Ascending aorta (tissue), 2 donors: ENCODE measurements at places on chromosomes 2 and 18. TPM values are rescaled to one million over a fixed set of nuclear protein-coding genes. Genes with fewer than 3 reads are reported as not detected.

- H3K27me3 ChIP-seq = no peaks in the 10 kb centered on the region
- no peaks in the 10 kb centered on the region for H3K36me3 ChIP-seq
- DNase-seq = no peak
- no peaks in the 10 kb centered on the region for H3K4me1 ChIP-seq
- no peak overlapping the region for H3K27ac ChIP-seq
Measured at GRCh38 chr2:82789851-82790205, 1669.3 kb downstream of the SUCLG1 start.

GRCh38 chr2:100986157-100986556 is 15.9 kb upstream of the RPL31 start:
- H3K27ac ChIP-seq = no peak overlapping the region
- H3K27me3 ChIP-seq = no peaks in the 10 kb centered on the region
- DNase-seq = peak; percentile 56
- H3K4me1 ChIP-seq = peaks cover 12% of the 10 kb centered on the region

The ZFP36L2 gene
- total RNA-seq = 148 TPM

DNA sequence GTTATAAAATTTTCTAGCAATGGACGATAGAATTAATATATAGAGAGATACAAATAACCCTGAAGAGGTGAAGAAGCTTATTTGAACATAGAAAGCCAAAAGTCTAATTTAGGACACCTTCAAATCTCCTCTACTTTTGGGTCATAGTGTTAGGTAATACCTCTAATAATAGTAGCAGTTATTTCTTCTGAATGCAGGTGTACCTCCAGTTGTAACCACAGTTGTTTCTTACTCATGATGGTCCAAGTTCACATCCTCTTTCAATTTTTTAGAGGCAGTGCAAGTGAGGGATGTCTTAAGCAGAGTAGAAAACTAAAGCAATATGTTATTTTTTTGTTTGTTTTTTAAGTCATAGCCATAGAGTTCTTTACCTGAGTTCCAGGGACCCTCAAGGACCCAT is 429.5 kb downstream of the CCDC85A start:
- no peaks in the 10 kb centered on the region for H3K36me3 ChIP-seq
- no peak for DNase-seq
- H3K4me3 ChIP-seq = no peak overlapping the region
- H3K27ac ChIP-seq = no peak overlapping the region

DNA sequence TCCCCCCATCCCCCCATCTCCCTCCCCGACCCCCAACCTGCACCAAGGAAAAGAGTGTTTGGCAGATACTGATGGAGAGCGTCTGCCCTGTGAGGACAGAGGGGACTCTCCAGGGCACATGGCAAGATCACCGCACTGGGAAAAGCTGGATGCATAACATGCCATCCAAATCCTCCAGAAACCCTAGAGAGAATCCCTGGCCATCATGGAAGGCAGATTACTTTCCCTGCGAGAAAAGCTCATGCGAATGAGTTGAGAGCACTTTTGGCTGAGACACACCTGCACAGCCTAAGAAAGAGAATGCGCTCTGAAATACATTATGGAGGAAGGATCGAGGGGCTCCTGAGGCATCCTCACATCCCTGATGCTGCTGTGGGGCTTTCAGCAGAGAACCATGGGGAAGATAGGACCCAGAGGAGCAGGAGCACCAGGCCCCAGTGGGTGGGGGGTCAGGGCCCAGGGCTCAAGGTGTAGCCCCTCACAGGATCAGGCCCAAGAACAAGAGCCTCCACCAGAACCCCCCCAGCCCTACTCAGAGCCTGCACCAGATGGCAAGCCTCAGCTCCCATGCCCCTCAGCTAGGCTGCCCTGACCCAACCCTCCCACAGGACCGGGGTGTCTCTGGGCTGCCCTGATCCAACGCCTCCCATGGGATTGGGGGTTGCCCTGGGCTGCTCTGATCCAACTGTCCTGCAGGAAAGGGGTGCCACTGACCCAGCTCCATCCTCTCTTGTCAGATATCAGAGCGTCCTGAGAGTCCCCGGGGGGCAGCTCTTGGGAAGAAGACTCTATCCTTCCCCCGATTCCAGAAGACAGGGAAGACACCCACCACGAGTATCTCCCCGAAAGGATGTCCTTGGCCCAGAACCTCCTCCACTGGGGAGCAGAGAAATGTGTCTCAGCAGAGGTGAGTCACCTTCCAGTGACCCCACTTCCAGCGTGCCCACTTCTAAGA is 153.4 kb downstream of the NDUFA10 start:
- no peak for DNase-seq
- no peaks in the 10 kb centered on the region for H3K4me1 ChIP-seq
- no peaks in the 10 kb centered on the region for H3K27me3 ChIP-seq
- no peak overlapping the region for H3K4me3 ChIP-seq

The TRIM43 gene
- not detected for total RNA-seq

The ST6GAL2 gene
- 55.5 TPM for total RNA-seq

DNA sequence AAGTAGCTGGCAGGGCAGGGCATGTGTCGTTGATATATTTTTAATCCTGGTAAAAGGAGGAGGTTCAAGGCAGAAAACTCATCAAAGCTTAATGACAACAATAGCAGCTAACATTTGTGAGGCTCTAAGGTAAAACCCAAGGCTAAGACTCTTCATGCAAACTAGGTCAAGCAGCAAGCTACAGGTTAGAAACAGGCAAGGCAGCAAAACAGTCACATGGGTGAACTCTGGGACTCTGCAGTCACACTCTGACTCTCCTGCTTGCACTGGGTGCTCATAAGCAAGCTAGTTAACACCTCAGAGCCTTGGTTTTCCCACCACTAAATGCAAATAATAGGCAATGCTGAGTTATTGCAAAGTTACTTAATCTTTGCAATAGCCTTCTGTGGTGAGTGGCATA is 7.9 kb downstream of the IL1RN start:
- H3K27ac ChIP-seq = no peak overlapping the region
- DNase-seq = no peak
- H3K4me3 ChIP-seq = no peak overlapping the region
- H3K4me1 ChIP-seq = no peaks in the 10 kb centered on the region
- H3K27me3 ChIP-seq = no peaks in the 10 kb centered on the region
- no peaks in the 10 kb centered on the region for H3K36me3 ChIP-seq

DNA sequence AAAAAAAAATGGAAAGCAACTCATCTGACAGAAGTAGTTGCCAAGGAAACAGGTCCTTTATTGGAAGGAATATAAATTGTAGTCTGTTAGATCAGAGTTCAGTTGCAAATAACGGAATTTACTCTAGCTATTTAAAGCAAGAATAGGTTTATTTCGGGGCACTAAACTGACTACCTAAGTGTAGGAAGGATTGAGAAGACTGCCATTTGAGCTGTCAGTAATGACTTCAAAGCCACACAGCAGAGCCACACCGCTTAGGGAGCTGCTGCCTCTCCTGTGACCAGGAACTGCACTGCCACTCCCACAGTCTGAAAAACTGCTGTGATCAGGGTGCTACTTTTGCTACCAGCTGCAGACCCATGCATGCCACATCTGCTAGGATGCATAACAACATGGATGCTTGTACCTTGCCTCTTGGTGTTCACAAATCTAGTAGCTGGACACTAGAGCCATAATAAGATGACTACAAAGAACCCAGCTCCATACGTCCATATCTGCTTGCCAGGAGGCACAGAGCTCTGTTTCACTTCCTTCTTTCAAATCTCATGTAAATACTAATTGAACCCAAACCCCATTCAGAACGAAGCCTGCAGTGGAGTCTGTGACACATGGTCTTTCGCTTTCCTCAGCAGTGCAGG is 2.2 kb downstream of the DSG2 start:
- no peaks in the 10 kb centered on the region for H3K36me3 ChIP-seq
- no peaks in the 10 kb centered on the region for H3K4me1 ChIP-seq
- no peak for DNase-seq

GRCh38 chr18:50158866-50159653 is 35.9 kb downstream of the MYO5B start:
- H3K4me3 ChIP-seq = no peak overlapping the region
- H3K27me3 ChIP-seq = no peaks in the 10 kb centered on the region
- DNase-seq = no peak
- H3K27ac ChIP-seq = no peak overlapping the region

DNA sequence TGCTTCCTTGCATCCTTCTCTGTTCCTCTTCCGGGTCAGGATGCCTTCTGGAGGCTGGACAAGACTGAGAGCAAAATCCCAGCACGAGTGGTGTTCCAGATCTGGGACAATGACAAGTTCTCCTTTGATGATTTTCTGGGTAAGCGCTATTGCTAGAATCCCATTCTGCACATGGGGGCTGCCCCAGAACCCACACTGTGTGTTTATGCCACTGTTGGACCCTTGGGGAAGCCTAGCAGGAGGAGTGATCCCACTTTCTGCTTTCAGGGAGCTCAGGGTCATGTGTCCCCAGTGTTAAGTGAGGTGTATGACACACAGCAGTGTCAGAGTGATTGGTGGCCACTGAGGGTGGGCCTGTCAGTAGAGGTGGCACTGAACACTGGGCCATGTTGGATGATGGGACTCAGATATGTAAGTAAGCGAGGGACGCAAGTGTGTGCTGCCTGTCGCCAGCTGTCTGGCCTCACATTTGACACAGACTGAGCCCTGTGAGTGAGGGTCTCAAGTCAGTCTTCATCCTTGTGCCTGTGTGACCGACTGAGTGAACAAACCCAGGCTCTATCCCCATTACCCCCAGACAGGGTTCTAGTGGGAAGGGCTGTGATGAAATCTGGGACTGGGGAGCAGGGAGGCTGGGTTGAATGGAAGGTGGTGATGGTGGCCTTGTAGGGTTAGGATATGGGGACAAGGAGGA is 220.9 kb downstream of the DYSF start:
- no peaks in the 10 kb centered on the region for H3K4me1 ChIP-seq
- H3K36me3 ChIP-seq = no peaks in the 10 kb centered on the region
- H3K27me3 ChIP-seq = no peaks in the 10 kb centered on the region

DNA sequence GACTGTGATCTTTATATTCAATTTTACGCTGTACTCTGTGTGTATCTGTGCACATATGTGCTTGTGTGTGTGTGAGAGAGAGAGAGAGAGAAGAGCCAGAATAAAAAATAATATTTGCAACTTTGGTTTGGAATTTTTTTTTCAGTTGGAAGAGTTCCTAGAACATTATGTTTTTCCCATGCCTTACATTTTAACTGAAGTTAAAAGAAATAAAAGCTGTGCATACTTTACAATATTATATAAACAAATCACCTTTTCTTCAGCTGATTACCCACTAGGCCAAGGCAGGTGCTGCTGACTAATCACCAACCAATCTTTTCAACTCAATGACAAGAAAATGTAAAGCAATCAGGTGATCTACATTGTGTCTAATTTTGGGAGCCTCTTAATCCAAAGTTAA is 366.3 kb downstream of the NYAP2 start:
- DNase-seq = no peak
- H3K27ac ChIP-seq = peak overlapping the region; percentile 58
- no peaks in the 10 kb centered on the region for H3K4me1 ChIP-seq
- no peaks in the 10 kb centered on the region for H3K36me3 ChIP-seq
- H3K4me3 ChIP-seq = no peak overlapping the region

DNA sequence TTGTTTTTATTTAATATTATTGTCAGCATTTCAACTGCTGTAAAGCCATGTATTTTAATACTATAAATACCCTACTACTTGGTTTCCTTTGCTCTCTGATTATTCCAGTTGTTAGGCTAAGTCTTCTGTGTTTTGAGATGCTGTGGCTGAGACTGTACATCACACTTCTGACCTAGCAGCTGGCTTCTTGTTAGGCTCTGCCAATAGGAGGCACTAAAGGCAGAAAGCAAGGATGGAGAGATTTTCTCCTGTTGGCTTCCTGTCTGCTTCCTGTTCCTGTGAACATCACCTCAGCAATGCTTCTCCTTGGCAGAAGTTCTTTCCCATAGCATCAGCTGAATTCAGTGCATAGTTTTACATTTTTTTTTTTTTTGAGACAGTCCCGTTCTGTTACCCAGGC is 68.3 kb upstream of the YPEL5 start:
- no peak for DNase-seq
- no peak overlapping the region for H3K4me3 ChIP-seq
- H3K27ac ChIP-seq = no peak overlapping the region
- H3K27me3 ChIP-seq = no peaks in the 10 kb centered on the region
- H3K4me1 ChIP-seq = no peaks in the 10 kb centered on the region

GRCh38 chr2:190947711-190948251 is 66.2 kb downstream of the STAT1 start:
- H3K4me3 ChIP-seq = no peak overlapping the region
- no peaks in the 10 kb centered on the region for H3K27me3 ChIP-seq
- H3K27ac ChIP-seq = peak overlapping the region; percentile 57
- H3K36me3 ChIP-seq = no peaks in the 10 kb centered on the region
- no peak for DNase-seq

DNA sequence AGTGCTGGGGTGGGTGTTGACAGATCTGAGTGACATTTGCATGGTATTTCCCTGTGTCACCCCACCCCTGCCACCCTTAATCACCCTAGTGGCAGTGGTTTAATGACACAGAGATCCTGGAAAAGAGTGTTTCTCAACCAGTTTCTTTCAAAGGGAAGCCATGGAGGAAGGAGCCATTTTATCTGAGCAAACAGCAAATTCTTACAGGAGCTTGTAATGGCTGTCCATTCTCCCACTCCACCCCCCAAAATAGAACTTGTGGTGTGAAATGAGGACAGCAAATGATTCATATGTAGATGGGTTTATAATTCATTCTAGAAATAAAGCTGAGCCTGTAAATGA is 51.5 kb downstream of the CDC42EP3 start:
- H3K27me3 ChIP-seq = no peaks in the 10 kb centered on the region
- peak overlapping the region; percentile 74 for H3K27ac ChIP-seq
- peaks cover 25% of the 10 kb centered on the region for H3K4me1 ChIP-seq
- no peak for DNase-seq

DNA sequence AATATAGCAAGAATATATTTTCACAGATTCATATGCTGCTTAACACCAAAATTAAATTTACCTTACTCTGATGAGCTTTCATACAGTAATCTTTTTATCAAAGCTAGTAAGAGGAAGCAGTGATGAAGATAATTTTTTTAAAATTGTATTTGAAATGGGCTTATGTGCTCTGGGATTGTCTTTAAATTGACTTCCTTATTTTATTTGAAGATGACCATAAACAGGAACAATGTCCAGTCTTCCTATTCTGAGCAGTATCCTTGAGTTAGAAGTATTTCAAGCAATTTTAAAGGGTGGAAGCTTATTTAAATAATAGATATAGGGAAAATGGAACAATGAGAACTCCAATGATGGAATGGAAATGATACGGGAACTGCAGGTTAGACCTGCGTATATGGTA is 211.6 kb downstream of the MCFD2 start:
- no peak overlapping the region for H3K27ac ChIP-seq
- no peaks in the 10 kb centered on the region for H3K27me3 ChIP-seq
- H3K4me3 ChIP-seq = no peak overlapping the region
- no peaks in the 10 kb centered on the region for H3K36me3 ChIP-seq

- no peak for DNase-seq
- H3K4me1 ChIP-seq = no peaks in the 10 kb centered on the region
- H3K4me3 ChIP-seq = no peak overlapping the region
- no peak overlapping the region for H3K27ac ChIP-seq
- H3K36me3 ChIP-seq = no peaks in the 10 kb centered on the region
- no peaks in the 10 kb centered on the region for H3K27me3 ChIP-seq
Measured at GRCh38 chr2:67719351-67719750, 322.2 kb downstream of the ETAA1 start.

The CNDP1 gene
- total RNA-seq = not detected

GRCh38 chr2:44392338-44392943 is 30.7 kb downstream of the CAMKMT start:
- no peak overlapping the region for H3K4me3 ChIP-seq
- no peaks in the 10 kb centered on the region for H3K4me1 ChIP-seq
- H3K27ac ChIP-seq = no peak overlapping the region

The FAM210A gene
- 2.1 TPM for total RNA-seq

GRCh38 chr2:190069936-190070696 is 7.6 kb upstream of the MSTN start:
- H3K4me1 ChIP-seq = no peaks in the 10 kb centered on the region
- DNase-seq = no peak
- no peaks in the 10 kb centered on the region for H3K27me3 ChIP-seq

GRCh38 chr18:30527226-30527625 is 515.3 kb downstream of the DSC3 start:
- no peaks in the 10 kb centered on the region for H3K27me3 ChIP-seq
- no peak overlapping the region for H3K27ac ChIP-seq
- no peak overlapping the region for H3K4me3 ChIP-seq
- H3K4me1 ChIP-seq = no peaks in the 10 kb centered on the region
- DNase-seq = no peak
